ENCODE measurements at places on chromosomes 16 and 17.
A peak's percentile ranks its signal among the peaks of the same experiment; 100 is the strongest.

GRCh38 chr17:38741921-38742410 is 6.2 kb downstream of the PCGF2 start:
- no peak for DNase-seq

GRCh38 chr16:25827709-25828108 is 135.9 kb downstream of the HS3ST4 start:
- DNase-seq, result no peak

DNA sequence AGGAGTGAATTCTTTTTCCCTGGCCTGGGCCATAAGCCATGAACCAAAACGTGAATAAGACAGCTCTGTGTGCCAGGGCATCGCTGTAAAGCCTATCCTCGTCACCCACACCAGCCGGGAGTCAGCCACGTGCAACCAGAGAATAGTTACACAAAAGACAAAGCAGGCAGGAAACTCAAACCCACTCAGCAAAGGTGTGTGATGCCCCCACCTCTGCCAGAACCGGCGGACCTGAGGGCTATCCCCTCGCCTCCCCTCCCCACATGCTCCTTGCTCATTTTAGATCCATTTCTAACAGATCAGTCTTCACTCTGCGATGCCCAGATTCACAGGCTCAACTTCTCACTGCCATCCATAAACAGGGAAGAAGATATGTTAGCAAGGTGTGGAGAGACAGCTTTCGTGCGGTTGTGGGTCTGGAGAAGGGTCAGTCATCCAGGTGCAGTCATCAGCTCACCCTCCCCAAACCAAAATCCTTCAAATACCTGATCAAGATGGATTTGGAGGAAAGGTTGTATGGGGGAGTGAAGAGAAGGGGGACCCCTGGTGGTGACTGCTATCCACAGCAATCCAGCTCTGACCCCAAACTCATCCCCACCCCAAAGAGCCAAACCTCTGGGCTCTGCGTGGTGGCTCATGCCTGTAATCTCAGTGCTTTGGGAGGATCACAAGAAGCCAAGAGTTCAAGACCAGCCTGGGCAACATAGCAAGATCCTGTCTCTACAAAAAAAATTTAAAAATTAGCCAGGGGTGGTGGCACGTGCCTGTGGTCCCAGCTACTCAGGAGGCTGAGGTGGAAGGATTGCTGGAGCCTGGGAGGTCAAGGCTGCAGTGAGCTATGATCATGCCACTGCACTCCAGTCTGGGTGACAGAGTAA is 219.2 kb downstream of the C16orf78 start:
- peak; percentile 76 for DNase-seq

DNA sequence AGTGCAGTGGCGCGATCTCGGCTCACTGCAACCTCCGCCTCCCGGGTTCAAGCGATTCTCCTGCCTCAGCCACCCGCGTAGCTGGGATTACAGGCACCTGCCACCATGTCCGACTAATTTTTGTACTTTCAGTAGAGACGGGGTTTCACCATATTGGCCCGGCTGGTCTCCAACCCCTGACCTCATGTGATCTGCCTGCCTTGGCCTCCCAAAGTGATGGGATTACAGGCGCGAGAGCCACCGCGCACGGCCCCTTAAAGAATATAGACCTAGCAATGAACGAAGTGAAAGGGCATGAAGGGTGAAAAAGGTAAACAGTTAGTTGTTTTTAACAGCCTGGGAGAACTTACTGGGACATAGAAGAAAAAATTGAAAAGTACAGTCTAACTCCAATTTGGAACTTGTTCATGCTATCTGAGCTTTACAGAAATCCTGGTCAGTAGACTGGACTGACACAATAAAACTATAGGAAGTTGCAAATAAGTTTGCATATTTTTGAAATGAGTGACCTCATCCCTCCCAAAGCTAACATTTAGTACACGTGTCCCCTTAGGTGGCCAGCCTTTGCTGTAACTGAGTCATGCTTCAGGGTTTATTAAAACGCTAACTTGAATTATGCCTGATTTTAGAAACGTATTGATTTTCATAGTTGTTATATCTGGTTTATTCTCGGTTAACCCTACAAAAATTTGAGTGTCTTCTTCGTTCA is 1.8 kb downstream of the COG1 start:
- no peak for DNase-seq

- no peak for DNase-seq
These were observed 104.7 kb upstream of the CDH13 start for GRCh38 chr16:82522026-82522425.

Measured in Karpas-422 (cell line).